ENCODE measurements at places on chromosomes 12 and 14.
A peak's percentile ranks its signal among the peaks of the same experiment; 100 is the strongest.

DNA sequence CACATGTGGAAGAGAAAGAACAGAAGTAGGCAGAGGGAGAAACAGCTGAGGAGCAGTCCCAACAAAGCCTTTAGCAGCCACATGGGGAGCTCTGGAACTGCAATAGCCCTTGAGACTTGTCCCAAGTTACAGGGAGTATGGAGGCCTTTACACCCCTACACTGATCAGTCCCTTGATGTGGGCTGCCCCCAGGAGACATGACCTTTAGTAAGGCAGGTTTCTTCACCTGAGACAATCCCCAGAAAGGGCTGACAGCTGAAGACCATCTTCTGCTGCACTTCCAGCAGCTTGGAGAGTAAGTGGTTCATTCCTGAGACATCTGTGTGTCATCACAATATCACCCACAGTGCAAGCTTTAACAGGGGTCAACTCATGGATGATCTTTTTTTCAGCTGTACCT lies 8.6 kb upstream of the SNAPC1 start:
- peak; percentile 4 for DNase-seq

GRCh38 chr12:48198672-48198971 lies 4.5 kb downstream of the OR10AD1 start:
- no peak for DNase-seq

- DNase-seq = peak; percentile 61
Observed at GRCh38 chr14:73752297-73752992, 38.3 kb upstream of the PNMA1 start.

DNA sequence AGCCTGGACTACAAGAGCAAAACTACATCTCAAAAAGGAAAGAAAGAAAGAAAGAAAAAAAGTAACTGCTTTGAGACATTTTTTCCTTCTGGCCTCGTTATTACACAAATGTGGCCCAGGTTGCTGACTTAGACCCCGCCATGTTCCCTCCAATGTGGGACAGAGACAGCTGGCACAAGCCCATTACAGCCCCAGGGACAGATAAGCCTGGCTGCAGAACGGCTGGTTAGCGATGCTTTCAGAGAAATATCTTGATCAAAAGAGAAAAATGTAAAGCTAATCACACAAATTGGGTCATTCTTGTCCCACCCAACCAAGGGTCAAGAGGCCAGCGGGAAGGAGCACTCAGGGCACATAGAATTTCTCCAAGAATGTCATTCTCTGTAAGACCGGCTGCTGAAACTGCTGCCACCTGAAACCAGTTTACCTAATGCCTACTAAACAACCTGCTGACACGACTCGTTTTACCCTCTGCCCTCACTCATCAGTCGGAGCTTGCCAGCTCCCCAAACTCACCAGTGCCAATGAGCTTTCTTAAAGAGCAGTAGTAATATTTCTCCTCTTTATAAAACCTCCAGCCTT lies 63.1 kb downstream of the TNFAIP2 start:
- DNase-seq = peak; percentile 16

- DNase-seq = no peak
Observed at GRCh38 chr14:101233808-101234207, 327.5 kb upstream of the DIO3 start.

DNA sequence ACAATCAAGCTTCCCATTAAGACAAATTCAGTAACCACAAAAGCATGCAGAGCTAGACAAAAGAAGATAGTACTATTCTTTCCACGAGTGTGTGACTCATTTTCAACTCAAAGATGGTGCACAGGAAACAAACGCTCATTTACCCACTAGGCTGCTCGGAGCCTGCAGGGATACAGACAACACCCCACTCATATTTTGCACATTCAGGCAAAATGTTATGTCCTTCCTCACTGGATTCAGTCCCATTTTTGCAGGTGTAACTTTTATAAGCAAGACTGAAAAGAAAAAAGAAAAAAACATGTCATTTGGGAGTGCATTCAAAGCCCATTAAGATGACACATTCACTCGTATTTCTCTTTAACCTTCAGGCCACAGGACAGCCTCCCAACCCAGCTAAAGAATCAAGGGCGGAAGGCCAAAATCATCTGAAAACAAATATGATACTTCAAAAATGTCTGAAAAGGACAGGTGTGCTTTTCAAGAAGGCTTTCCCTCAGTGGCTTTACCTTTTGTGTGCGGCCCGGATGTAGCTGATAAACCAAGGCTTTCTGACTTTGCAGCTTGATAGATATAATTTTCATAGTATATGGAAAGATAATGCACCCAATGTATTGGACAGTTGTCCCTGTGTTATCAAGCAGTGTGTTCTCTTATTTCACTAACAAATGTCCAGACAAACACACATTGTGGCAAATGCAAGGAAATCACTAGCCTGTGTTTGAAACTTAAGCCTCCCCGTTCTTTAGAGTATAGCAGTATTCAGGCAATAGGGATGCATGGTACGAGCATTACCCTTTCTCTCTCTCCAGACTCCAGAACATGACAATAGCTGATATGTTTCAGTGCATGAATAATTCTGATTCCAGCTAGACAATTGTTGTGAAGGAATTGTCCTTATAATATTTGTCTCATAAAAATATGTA lies 147.8 kb upstream of the KRR1 start:
- peak; percentile 16 for DNase-seq

DNA sequence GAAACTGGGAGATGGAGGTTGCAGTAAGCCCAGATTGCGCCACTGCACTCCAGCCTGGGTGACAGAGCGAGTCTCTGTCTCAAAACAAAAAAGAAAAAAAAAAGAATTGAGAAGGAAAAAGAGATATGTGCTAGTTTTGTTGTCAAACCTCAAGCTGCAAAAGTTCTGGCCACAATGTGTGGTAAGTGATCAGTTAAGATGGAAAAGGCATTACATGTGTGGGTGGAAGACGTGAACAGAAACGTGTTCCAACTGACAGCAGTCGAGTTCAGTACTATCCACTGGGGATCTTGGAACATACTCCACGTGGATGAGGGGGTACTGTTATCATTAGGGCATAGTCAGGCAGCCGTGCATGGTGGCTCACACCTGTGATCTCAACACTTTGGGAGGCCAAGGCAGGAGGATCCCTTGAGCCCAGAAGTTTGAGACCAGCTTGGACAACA lies 17.3 kb downstream of the GPR68 start:
- DNase-seq = no peak

DNA sequence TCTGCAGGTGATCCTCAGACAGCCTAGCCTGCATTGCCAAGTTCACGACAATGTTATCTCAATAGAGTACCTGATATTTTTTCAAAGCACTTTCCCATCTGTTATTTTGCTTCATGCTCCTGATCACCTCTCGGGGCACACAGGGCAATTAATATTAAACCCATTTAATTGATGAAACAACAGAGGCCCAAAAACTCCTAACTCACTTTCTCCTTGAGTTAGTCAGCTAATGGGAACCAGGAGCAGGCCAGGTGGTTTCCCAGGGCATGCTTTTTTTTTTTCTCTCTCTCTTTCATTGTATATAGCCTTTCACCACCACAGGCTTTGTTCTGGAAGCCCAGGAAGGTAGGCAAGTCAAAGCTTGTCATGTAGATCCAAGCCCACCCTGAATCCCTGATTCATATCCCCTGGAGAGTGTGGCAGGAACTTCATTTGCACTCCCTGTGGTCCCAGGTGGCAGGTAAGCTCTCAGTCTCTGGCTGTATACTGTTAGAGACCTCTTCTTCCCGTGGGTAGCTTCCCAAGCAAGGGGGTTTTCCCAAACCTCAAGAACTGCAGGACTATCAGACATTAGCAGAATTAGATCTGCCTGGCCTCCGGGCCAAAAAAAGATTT lies 41.6 kb upstream of the MAP1LC3B2 start:
- DNase-seq = no peak

DNA sequence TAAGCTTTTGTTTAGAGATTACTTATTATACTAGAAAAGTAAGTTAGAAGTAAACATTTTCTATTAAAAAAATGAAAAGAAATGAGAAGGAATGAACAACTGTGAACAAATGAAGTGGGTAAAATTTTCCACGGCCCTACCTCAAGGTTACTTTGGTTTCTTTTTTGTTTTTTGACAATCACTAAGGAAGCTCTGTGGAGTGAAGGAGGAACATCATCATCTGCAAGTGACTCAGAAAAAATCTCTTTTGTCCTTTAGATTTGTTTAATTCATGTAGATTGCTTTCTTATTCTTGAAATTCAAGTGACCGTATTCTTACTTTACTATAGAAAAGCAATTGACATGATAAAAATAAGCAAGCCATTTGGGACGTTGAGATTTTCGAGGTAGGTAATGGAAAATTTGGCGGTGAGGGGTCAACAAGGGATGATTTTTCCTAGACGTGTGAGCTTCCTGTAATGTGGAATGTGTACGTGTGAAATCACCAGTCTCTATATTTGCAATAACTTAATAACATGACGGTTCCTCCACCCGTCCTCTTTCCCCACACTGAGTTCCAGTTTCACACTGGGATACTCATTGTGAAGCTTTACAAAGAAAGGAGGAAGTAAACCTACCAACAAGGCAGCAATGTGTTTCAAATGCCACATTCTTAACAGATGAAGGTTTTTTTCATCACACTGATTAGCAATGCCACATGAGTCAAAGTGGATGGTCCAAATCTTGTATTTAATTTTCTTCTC lies 62.3 kb upstream of the EGLN3 start:
- no peak for DNase-seq

DNA sequence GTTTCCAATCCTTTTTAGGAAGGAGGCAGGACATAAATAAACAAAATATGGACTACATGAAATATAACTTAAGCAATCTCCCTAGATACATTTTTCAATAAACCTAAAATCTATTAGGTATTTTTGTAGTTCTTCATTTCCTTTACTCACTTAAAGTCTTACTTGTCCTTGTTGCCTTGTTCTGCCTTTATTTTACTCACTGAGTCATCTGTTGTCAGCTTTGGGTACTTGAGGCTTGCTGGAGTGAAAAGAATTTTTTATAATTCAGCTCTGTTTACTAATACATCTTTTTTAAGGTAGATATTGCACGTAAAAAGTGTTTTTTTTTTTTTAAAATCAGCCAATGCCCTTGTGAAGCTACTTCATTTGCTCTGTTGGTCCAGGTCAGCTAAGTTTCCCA lies 216.2 kb downstream of the PELI2 start:
- no peak for DNase-seq

DNA sequence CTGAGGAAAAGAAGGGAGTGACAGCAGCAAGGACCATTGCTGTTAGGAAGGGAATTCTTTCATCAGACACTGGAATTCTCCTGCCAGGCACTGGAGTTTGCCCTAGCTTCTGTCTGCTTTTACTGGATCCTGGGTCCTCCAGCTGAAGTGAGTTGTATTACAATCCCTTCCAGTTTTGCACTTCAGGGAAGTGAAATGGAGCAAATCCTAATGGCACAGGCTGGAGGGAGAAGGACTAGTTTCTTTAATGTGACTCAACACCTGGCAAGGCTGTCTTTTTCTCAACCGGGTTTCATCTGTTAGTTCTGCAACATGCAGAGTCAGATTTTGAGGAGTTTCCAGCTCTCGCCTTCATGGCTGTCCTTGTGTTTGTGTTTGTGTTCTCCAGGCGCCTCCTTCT lies 45.8 kb downstream of the ETV6 start:
- no peak for DNase-seq

- DNase-seq = no peak
Observed at GRCh38 chr12:617304-617915, 45.8 kb downstream of the NINJ2 start.

GRCh38 chr12:51442324-51442723 lies 17.7 kb downstream of the SLC4A8 start:
- no peak for DNase-seq

GRCh38 chr12:115172521-115172920 lies 488.5 kb upstream of the TBX3 start:
- DNase-seq = no peak

DNA sequence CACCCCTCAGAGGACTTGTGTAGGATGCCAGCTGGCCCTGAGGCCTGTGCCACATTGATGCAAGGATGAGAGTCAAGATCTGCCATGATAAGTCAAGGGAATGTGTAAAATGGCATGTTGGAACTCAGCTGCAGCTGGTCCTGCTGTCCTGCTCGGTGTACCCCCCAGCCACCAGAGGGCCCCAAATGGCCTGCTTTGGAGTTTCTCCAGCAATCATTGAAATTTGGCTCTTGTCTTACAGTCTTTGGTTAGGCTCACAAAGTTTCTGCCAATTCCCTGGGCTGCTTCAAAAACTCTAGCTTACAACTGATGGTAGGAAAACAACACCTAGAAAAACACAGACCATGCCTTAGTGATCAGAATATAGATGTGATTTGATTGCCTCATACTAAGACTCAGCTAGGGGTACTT lies 76.8 kb downstream of the HSD17B6 start:
- DNase-seq = peak; percentile 56

DNA sequence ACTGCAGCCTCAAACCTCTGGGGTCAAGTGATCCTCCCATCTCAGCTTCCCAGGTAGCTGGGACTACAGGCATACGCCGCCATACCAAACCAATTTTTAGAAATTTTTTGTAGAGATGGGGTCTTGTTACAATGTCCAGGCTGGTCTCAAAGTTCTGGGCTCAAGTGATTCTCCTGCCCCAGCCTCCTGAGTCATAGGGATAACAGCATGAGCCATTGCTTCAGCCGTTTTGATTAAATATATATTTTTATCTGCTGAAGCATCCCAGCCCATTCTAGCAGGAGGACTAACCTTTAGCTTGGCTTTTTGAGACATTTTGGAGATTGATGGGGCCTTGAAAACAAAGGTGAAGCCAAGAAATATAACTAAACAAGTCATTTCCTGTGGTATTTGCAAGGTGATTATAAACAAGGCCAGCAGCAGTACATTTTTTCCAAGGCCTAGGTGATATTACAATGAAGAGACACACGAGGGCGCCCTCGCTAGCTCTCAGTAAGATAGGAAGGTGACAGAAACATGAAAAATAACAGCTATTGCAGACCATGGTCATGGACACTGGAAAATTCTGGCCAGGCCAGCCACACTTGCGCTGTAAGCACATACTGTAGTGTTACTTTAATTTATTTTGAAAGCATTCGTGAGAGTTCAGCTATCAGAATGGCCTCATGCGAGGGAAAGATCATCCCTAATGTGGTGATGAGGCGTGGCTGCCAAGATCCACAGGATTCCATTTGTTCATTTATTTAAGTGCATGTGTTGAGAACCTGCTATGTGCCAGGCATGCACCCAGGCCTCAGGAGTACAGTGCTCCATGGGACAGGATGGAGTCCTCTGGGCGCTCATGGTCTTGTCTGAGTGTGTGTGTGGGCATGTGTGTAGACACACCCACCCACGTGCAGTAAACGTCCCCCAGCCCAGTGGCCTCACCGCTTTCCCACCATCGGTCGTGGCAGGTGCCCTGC lies 63.5 kb downstream of the DGLUCY start:
- peak; percentile 69 for DNase-seq

- no peak for DNase-seq
Observed at GRCh38 chr14:37601865-37602264, 6.4 kb downstream of the TTC6 start.

GRCh38 chr14:69760810-69761209 lies 6.1 kb upstream of the SRSF5 start:
- no peak for DNase-seq

GRCh38 chr12:77049767-77050353 lies 15.5 kb downstream of the E2F7 start:
- DNase-seq = peak; percentile 68

GRCh38 chr14:103861413-103862392 lies 14.3 kb upstream of the PPP1R13B start:
- DNase-seq = no peak

GRCh38 chr12:89748791-89749190 lies 40.2 kb upstream of the ATP2B1 start:
- no peak for DNase-seq

- no peak for DNase-seq
Observed at GRCh38 chr14:102544747-102545460, 35.3 kb upstream of the ANKRD9 start.

- peak; percentile 24 for DNase-seq
Observed at GRCh38 chr12:86186449-86186848, 69.7 kb downstream of the MGAT4C start.

Data from HT-29 (cell line).